ENCODE measurements at places on chromosomes 7 and 10. TPM values are rescaled to one million over a fixed set of nuclear protein-coding genes. Genes with fewer than 3 reads are reported as not detected.

CNPY1 gene
- not detected for total RNA-seq

ENTPD1 gene
- total RNA-seq, result 47.1 TPM

NKX1-2 gene
- total RNA-seq, result not detected

SLC16A9 gene
- total RNA-seq, result 2.9 TPM

PNLIP gene
- not detected for total RNA-seq

VSIR gene
- 117 TPM for total RNA-seq

NXPH1 gene
- not detected for total RNA-seq

CDNF gene
- 1.3 TPM for total RNA-seq

GNAI1 gene
- total RNA-seq, result 0.66 TPM

NME8 gene
- total RNA-seq, result not detected

FAM25G gene
- total RNA-seq, result not detected
